ENCODE measurements at places on chromosomes 3 and 15. TPM values are rescaled to one million over a fixed set of nuclear protein-coding genes. Genes with fewer than 3 reads are reported as not detected.

The ACAD9 gene
- total RNA-seq, result 24.5 TPM

The ANKRD63 gene
- total RNA-seq, result 0.46 TPM

The SLC24A5 gene
- total RNA-seq, result not detected

The SMAD6 gene
- total RNA-seq, result 30.5 TPM

The RAB11A gene
- 293 TPM for total RNA-seq

The PLA1A gene
- total RNA-seq, result 0.25 TPM

The GCNT3 gene
- 123 TPM for total RNA-seq

The FOXL2NB gene
- total RNA-seq, result 0.63 TPM

The ALDH1A2 gene
- total RNA-seq, result 1.1 TPM

The FSD2 gene
- not detected for total RNA-seq

The SIDT1 gene
- total RNA-seq, result 0.46 TPM

The P2RY1 gene
- total RNA-seq, result 0.56 TPM

The RYR3 gene
- 0.07 TPM for total RNA-seq

The WDR72 gene
- total RNA-seq, result 5.9 TPM

All from A549 treated with Hydrocortisone at 1 μM for 4 hours (cell line).